ENCODE measurements at places on chromosomes 1 and 21.

DNA sequence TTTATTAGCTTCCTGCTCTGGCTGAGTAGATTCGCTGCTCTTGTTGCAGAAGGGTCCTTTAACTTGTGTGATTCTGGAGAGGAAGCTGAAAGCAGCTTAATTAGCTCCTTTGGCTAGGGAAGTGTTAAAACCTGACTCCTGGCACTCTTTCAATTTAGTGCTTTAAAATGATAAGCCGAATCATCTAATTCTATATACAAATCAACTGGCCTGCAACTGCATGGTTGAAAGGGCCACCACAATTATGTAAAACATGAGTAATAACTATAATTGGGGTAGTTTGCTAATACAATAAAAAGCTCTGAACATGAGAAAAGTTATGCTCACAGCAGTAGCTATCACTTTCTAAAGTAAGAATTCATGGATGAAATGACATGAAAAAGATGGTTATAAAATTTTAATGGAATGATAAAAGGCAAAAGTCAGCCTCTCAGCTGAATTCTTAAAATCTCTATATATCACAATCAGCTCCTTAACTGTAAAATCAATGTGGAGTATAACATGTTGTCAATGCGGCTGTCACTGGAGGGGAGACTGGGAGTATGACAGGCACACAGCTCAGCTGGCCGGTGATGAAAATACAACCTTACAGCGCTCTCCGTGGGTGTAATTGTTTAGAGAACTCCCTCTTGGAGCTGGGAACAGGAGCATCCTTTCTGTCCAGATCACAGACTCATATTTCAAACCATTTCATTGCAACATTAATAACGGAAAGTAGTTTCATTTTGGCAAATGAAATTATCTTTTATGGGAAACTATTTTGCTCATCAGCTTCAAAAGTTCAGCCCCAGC lies 324.4 kb downstream of the KCTD3 start:
- DNase-seq = no peak

DNA sequence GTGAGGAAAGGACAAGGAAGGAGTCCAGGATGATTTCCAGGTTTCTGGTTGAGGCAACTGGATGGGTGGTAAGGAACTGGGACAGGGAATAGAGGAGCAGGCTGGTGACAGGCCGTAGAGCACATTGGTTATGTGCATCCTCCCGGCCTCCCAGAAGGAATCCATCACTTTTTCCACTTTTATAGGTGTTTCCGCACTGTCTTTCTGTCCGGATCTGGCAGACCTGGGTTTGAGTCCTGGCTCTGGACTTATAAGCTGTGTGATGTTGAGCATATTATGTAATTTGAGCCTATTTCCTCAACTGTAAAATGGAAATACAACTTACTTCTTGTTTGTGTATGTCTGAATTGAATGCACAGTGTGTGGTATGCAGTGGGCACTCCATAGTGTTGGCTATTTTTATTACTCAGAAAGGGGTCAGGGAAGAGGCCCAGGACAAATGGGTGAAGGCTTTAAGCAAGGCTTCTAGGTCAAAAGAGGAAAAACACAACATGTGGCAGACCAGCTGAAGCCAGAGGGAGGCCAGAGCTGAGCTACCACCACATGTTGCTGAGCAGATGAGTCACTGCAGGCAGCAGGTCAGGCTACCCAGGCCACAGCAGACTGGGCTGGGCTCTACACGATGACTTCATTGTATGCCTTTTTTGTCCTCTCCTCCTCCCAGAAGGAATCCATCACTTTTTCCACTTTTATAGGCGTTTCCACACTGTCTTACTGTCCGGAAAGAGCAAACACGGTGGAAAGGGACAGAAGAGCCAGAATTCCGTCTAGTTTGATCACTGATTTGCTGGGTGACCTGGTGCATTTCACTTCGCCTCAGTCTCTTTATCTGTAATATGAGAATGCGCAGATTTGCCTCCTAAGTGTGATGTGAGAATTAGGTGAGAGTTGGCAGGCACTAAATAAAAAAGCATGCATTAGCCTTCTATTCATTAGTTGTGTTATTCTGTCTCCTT lies 791 bp upstream of the MAST2 start:
- DNase-seq = peak; percentile 50

DNA sequence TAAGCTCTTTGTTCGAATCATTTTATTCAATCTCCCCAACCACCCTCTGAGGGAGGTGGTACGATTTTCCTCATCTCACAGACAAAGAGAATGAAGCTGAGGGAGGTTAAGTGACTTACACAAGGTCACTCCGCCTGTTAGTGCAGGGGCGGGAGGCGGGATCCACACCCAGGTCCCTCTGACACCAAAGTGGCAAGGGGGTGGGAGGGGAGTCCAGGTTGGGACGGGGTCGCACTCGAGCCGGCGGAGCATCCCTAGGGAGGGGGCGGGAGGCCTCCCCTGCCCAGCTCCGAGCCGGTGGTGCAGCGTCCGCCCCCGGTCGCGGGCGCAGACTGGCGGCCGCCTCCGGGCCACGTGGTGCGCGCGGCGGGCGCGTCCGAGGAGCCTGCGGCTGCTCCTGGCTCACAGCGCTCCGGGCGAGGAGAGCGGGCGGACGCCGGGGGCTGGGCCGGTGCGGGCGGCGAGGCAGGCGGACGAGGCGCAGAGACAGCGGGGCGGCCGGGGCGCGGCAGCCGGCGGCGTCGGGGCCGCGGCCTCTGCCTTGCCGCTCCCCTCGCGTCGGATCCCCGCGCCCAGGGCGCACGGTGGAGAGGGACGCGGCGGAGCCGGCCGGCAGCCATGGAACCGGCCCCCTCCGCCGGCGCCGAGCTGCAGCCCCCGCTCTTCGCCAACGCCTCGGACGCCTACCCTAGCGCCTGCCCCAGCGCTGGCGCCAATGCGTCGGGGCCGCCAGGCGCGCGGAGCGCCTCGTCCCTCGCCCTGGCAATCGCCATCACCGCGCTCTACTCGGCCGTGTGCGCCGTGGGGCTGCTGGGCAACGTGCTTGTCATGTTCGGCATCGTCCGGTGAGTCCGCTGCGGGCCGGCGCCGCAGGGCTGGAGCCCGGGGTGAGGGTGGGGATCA lies at the start of gene OPRD1:
TSS of gene OPRD1 (plus strand) at position 405 of the 903 bp plus-strand sequence. CDS start at position 619, 214 bp downstream.
- DNase-seq = no peak

- DNase-seq = peak; percentile 44
Measured at GRCh38 chr1:64923294-64923718, 43.0 kb downstream of the JAK1 start.

- no peak for DNase-seq
Measured at GRCh38 chr1:237012788-237013383, 8.6 kb upstream of the MT1HL1 start.
